Cardiac muscle cell (in vitro differentiated cells and primary cell): ENCODE measurements at places on chromosomes 2 and 18. TPM values are rescaled to one million over a fixed set of nuclear protein-coding genes. Genes with fewer than 3 reads are reported as not detected.

STEAP3 gene
- 3.5 and 4.5 TPM in 2 replicates for polyA plus RNA-seq

RNF125 gene
- 0.99 and 2.0 TPM in 2 replicates for polyA plus RNA-seq

ANKRD62 gene
- polyA plus RNA-seq: not detected in 2 replicates

HOXD3 gene
- not detected in 2 replicates for polyA plus RNA-seq

CCDC195 gene
- not detected in 2 replicates for polyA plus RNA-seq

PRSS56 gene
- 0.07 TPM in 1 of 2 replicates, not detected in the other for polyA plus RNA-seq

EPHA4 gene
- polyA plus RNA-seq: 21.2 and 27.1 TPM in 2 replicates

FBXO36 gene
- polyA plus RNA-seq: 4.8 and 10.1 TPM in 2 replicates

NOSTRIN gene
- 2.9 and 3.6 TPM in 2 replicates for polyA plus RNA-seq

SLC23A3 gene
- polyA plus RNA-seq: 0.11 TPM in 1 of 2 replicates, not detected in the other

DNA sequence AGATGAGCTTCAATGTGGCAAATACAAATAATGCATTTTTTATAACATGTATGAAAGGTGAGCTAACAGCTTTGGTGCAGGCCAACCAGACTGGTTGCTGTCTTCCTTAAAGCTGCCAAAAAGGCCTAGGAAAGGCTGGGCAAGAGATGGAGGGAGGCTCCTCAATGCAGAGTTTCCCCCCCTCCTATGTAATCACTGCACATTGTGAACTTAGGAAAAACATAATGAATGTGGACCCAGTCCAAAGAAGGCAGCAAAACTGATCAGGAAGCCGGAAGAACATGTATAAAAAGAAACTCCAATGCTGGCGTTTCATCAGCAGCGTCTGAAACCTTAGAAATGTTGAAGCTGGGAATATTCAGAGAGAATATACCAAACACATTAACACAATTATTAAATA is 84.2 kb upstream of the LYPD6 start:
- no peak for DNase-seq

GRCh38 chr2:143300536-143300935 is 171.3 kb downstream of the ARHGAP15 start:
- DNase-seq: no peak

- no peak for DNase-seq
Measured at GRCh38 chr2:6692056-6692455, 173.7 kb downstream of the CMPK2 start.

DNA sequence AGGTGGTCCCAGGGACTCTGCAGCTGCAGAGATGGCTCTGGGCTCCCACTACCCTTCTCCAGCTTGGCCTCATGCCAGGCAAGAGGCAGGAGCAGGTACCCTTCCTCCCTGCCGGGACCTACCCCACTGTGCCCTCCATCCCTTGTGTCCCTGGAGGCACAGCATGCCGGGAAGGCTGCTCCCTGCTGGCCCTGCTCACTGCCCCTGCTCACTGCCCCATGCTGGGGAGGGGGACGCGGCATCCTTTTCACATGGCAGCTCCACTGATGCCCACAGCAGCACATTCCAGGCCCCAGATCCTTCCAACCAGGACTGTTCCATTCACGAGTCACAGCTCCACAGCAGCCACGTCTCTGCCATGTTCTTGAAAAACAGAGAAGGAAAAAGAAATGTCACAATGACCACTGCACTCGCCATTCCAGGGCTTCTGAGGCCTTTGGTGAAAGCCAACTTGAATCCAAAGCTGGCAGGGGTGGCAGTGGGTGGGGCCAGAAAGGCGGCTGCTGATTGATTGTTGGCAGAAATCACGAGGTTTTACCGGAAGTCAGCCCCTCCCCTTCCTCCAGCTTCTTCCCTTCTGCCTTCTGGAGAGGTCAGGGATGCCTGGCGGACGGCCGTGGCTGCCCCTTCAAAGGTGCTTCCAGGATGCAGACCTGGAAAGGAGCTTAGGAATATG is 268.0 kb downstream of the CYP26B1 start:
- no peak for DNase-seq

DNA sequence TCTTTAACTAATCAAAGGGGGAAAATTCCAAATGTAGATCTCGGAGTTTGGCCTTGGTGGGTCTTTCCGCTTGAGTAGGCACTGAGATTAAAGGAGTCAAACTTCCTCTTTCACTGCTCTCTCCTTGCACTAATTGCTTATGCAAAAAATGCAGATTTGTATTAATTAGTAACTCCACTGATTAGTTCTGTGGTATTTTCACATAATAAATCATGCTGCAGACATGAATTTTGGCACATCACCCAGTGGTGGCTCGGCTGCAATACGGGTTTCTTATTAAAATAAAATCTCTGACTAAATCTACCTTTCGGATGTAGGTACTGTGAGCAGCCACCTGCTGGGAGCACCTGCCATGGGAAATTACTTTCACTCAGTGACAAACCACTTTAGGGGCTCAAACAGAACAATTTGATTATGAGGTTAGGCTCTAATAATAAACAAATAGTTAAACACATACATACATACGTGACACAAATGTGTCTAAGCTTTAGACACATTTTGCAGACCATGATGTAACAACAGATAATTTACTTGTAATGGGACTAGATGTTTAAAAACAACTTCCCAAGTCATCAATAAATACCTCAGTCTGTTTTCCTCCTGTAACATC is 6.4 kb upstream of the NEUROD1 start:
- no peak for DNase-seq

DNA sequence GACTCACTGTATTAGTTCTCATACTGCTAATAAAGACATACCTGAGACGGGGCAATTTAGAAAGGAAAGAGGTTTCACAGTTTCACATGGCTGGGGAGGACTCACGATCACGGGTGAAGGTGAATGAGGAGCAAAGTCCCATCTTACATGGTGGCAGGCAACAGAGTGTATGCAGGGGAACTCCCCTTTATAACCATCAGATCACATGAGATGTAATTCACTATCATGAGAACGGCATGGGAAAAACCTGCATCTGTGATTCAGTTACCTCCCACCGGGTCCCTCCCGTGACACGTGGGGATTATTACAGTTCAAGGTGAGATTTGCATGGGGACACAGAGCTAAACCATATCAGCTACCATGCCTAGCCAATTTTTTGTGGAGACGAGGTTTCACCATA is 168.2 kb downstream of the NEDD4L start:
- DNase-seq: no peak
